Osteoblast (primary cell): ENCODE measurements at places on chromosomes 6 and 20. TPM values are rescaled to one million over a fixed set of nuclear protein-coding genes. Genes with fewer than 3 reads are reported as not detected.

DNA sequence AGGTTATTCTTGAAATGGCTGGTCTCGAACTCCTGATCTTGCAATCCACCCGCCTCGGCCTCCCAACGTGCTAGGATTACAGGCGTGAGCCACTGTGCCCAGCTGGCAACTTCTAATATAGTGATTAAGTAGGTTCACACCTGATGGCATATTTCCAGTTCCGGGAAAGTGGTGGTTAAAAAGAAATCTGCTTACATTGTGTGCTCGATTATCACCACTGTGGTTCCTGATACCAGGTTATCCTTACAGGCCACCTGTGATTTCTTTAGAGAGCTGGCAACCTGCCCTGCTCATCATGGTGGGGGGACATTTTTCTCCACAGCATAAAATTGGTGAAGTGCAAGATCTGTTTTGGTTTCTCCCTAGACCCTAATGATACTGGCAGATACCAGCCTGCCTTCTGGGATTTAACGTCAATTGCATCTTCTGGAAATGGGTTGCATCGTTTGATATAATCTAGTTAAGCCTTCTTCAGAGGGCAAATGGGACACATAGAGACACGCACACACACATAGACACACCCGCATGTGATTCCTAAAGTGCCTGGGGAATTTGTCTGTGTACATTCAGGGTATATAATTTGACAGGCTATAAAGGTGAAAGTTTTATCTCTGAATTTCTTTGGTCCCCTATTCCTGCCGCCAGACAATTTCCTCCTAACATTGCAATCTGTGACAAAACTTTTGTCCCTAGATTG, 49.7 kb upstream of the CITED2 start:
- no peak for DNase-seq

The COL12A1 gene
- total RNA-seq, result 1,393 and 1,591 TPM in 2 replicates

The EPB41L1 gene
- 26.8 and 32.4 TPM in 2 replicates for total RNA-seq

The SEMG1 gene
- total RNA-seq, result not detected in 2 replicates

DNA sequence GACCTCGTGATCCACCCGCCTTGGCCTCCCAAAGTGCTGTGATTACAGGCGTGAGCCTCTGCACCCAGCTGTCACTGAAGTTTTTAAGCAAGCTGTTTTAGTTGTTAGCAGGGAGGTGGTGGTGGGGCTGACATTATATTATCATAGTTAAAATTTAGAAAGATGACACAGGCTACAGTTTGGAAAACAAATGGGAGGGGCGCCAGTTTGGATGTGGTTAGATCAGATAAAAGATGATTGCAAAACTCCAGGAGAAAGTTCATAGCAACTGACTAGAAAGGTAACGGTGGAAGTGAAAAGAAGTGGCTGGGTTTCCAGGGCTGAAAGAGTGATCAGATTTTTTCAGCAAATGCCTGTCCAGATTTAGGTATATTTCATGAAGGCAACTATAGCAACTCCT, 311.9 kb upstream of the CITED2 start:
- DNase-seq, result no peak

The RNF182 gene
- 3.3 and 4.4 TPM in 2 replicates for total RNA-seq

- DNase-seq, result no peak
These were observed 91.0 kb downstream of the GFRA4 start for GRCh38 chr20:3572151-3572550.

The RIN2 gene
- total RNA-seq, result 55.7 and 63.6 TPM in 2 replicates

DNA sequence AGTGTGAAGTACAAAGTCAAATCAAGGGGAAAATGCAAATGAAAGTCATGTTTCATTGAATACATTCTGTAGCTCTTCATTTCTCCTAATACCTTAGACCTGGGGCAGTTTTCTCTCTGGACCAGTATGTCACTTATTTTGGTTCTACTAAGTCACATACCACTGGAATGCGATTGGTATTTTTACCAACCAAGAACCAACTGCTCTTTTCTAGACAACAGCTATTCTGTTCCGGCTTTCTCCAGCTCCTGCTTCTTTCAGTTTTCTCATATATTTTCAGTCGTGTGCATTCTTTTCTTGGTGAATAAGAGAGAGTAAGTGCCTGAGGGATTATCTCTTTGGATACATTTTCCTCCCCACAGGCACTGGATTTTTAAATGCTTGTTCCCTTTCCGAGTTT, 39.2 kb upstream of the SPACA1 start:
- DNase-seq, result peak; percentile 65

DNA sequence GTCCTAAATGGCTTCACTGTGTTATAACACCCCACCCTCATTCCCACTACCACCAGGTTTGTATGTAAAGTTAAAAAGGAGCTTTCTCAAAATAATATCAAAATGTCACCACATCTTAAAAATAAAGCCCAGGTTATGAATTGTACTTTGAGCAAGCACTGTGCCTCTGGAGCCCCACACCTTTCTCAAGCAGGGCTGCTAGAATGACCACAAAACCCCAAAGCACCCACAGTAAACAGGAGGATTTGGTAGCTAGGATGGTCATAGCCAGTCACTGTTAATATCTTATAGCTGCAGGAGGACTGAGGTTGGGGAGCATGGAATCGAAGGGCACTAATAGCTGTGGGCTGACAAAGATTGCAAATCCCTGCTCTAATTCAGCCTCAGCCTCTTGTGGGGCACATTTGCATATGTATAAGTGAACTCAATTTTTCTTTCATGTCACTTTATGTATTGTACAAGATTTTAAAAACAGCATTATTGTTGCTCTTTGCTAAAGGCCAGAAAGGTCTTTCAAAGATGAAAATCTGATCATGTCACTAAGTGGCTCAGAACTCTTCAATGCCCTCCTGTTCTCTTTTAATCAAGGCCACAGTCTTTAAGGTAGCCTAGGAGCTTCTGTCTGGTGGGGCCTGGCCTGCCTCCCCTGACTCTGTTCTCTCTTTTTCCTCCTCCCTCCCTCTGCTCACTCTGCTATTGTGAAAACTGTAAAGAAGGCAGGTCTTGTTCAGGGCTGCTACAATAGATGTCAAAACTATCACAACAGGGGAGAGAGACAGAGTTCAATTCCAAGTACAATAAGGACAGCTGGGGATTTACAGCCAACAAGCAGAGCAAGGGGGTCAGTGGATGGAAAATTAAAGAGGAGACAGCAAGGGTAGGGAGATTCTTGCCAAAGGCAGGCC, 101.6 kb downstream of the TMEM200A start:
- no peak for DNase-seq

- no peak for DNase-seq
These were observed 21.9 kb downstream of the SNPH start for GRCh38 chr20:1287787-1288569.

GRCh38 chr6:2187826-2188225, 57.6 kb downstream of the GMDS start:
- no peak for DNase-seq

The RBBP8NL gene
- not detected in 2 replicates for total RNA-seq

- DNase-seq, result no peak
These were observed 205.2 kb downstream of the BMP7 start for GRCh38 chr20:57061051-57061900.

The RBPJL gene
- total RNA-seq, result not detected in 2 replicates

The PPARD gene
- total RNA-seq, result 12.3 and 13.3 TPM in 2 replicates

The LY6G5C gene
- total RNA-seq, result 0.59 and 0.72 TPM in 2 replicates

DNA sequence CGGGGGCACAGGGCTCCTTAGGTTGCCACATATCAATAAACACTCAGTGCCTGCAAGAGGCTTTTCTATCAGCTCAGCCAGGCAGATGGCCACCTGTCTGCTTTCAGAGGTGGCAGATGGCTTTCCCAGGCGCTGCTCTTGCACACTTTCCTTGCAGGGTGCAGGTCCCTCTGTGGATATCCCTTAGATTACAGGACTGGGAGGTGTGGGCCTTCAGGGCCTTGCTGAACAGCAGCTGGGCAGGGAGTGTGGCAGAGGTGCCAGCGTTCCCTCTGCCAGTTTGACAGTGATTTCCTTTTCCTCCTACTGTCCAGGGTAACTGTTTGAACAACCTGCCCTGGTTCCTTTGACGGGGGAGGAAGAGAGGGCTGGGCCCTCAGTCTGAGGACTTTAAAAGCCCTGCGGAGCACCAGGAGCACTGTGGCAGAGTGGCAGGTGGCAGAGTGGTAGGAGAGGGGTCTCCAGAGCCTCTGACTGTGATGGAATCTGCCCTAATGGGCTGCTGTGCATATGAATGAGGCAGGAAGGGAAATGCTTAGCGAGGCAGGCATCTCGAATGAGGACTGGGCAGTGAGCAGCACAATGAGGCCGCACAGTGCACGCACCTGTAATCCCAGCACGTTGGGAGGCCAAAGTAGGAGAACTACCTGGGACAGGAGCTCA, 34.2 kb downstream of the ABHD12 start:
- DNase-seq, result no peak

GRCh38 chr6:22972771-22973170, 403.4 kb downstream of the HDGFL1 start:
- DNase-seq, result no peak

The XKR7 gene
- total RNA-seq, result under 0.01 TPM in 1 of 2 replicates, not detected in the other

- DNase-seq, result peak; percentile 84
These were observed 7.4 kb downstream of the PERP start for GRCh38 chr6:138099832-138100231.

DNA sequence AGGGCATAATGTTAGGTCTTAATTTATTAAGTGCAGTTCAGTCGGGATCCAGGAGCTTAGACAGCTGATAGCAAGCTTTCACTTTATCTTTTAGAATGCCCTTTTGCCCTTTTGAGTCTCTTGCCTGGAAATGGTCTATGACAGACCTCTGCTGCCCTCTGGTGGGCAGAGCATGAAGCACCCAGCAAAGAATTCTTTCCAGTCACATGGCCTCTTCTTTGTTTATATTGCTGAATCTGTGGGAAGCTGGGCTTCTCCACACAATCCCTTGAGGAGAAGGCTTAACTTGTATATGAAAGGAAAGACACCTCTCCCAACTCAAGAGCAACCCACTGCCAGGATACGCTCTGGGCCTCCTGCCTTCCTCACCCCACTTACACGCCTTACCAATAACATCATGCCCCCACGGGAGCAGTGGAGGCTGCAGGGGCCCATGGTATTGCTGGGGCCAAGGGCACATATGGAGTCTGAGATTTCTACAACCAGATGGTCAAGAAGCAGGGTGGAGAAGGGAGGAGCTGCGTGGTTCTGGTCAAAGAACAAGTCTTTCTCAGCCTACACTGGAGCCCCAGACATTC, 20.4 kb downstream of the WFDC3 start:
- peak; percentile 77 for DNase-seq

The GSTA3 gene
- not detected in 2 replicates for total RNA-seq

- DNase-seq, result no peak
These were observed 229.2 kb upstream of the SUPT3H start for GRCh38 chr6:45606831-45607400.

- DNase-seq, result no peak
These were observed 82.3 kb downstream of the PTPN1 start for GRCh38 chr20:50592282-50593004.

The CARMIL1 gene
- total RNA-seq, result 24.5 and 25.7 TPM in 2 replicates

GRCh38 chr6:169984181-169985120, 233.0 kb downstream of the ERMARD start:
- DNase-seq, result no peak

The MRAP2 gene
- 4.1 and 5.1 TPM in 2 replicates for total RNA-seq

DNA sequence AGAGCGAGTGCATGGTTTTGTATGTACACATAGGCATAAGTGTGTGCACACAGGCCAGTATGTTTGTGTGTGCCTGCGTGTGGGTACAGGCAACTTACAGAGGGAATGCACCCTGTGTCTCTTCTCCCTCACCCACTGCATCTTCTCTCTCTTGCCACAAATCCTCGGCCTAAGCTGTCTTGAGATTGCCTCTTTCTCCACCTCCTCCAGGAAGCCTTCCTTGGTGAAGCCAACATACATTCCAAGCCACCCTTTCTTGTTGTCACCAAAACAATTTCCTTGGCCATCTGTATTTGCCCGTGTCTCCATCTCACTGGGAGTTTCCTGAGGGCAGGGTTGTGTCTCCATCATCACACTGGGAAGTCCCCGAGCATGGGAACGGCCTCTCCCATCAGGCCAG, 29.8 kb upstream of the MLN start:
- DNase-seq, result no peak

GRCh38 chr20:44810391-44811149, at the start of gene RIMS4:
Gene RIMS4 (minus strand): TSS chr20:44810546. CDS start chr20:44810271, 275 bp downstream.
- no peak for DNase-seq

The NKAPL gene
- total RNA-seq, result 1.1 and 1.2 TPM in 2 replicates

- peak; percentile 97 for DNase-seq
These were observed 53.8 kb downstream of the PCNA start for GRCh38 chr20:5065879-5066383.

DNA sequence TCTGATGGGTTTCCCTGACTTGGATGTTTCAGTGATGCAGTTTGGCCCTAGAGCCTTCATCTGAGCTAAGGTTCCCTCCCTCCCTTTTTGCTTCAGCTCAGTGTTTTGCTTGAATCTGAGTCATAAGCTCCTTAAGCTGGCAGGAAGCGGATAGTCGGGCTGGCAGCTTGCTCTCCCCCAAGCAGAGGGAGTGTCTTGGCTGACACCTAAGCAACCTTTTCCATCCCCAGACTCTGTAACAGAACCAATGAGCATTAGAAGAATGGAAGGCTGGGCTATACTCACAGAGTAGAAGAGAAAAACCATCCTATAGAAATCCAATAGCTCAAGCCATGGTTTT, 98.3 kb downstream of the HAO1 start:
- peak; percentile 83 for DNase-seq

GRCh38 chr6:105346052-105346451, 56.8 kb downstream of the PREP start:
- DNase-seq, result peak; percentile 73

The DPPA5 gene
- not detected in 2 replicates for total RNA-seq

- no peak for DNase-seq
These were observed 540 bp downstream of the CNBD2 start for GRCh38 chr20:35968930-35969329.
